ENCODE measurements at places on chromosomes 2 and 18. TPM values are rescaled to one million over a fixed set of nuclear protein-coding genes. Genes with fewer than 3 reads are reported as not detected.
A peak's percentile ranks its signal among the peaks of the same experiment; 100 is the strongest.

DNA sequence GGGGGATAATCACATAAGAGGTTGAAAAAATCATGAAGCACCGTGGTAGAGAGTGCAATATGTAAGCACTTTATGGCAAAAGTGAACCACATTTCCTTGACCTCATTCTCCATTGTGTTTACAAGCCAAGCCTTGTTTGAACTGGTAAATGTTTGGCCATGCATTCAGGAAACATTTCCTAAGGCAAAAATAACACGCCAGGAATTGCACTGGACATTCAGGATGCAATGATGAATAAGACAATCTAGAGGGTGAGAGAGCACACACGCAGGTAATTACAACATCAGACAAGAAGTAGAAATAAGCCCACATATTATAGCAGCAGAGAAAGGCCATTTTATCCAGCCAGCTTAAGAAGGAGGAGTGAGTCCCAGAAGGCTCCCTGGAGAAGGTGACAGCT, 218.0 kb upstream of the OSR1 start:
- no peak for DNase-seq
- no peaks in the 10 kb centered on the region for H3K36me3 ChIP-seq
- H3K27me3 ChIP-seq: no peaks in the 10 kb centered on the region
- no peaks in the 10 kb centered on the region for H3K4me1 ChIP-seq
- H3K27ac ChIP-seq: no peak overlapping the region
- H3K4me3 ChIP-seq: no peak overlapping the region

The FIGN gene
- total RNA-seq: not detected

DNA sequence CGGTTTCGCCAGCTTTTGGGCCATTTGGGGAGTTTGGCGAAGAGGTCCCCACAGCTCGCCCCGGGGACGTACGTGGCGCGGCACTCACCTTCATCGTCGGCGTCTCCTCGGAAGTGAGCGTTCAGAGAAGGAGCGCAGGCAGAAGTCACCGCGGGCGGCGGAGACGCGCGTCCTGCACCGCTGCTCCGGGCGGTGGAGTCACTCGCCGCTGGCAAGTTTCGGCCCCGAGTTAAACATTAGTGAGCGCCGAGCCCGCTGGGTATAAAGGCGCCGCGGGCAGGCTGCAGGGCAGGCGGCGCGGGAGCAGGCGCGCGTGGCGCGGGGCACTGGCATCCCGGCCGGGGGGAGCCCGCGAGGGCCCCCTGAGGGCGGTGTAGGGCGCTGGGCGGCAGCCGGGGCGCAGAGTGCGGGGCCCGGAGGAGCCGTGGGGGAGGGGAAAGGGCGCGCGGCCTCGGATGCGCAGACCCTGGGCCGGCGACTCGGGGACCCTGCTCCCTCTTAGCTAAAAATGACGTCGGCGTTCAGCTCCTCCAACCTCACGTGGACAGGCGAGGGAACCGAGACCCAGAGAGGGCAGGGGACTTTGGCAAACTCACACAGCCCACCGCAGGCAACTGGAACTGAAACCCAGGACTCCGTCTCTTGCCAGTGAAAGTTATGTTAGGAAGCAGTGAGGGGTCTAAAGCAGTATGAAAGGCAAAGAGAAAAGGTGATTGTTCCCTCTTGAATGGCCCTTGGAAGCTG, at the start of gene DPP4:
TSS of gene DPP4 (minus strand) at position 328 of the 744 bp plus-strand sequence. CDS start at position 94, 234 bp downstream.
- H3K4me1 ChIP-seq: peaks cover 15% of the 10 kb centered on the region
- peaks cover 28% of the 10 kb centered on the region for H3K27me3 ChIP-seq
- peak; percentile 50 for DNase-seq
- no peaks in the 10 kb centered on the region for H3K36me3 ChIP-seq

DNA sequence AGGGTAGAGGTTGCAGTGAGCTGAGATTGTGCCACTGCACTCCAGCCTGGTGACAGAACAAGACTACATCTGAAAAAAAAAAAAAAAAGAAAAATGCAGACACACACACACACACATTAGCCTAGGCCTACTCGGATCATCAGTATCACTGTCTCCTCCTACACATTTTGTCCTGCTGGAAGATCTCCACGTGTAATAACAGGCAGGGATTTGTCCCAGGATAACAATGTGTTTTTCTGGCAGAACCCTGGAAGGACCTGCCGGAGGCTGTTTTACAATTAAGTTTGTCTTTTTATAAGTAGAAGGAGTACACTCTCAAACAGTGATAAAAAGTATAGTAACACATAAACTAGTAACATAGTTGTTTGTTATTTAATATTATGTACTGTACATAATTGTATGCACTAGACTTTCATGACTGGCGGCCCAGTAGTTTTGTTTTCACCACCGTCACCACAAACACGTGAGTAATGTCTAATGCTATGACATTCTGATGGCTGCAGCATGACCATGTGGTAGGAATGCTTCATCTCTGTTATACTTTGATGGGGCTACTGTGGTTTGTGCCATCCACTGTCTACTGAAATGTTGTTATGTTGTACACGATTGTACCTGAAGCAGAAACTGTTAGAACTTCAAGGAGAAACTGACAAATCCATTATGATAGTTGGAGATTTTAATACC, 130.6 kb downstream of the ATP9B start:
- H3K36me3 ChIP-seq: peaks cover 13% of the 10 kb centered on the region
- H3K27ac ChIP-seq: no peak overlapping the region
- H3K27me3 ChIP-seq: no peaks in the 10 kb centered on the region
- H3K4me3 ChIP-seq: no peak overlapping the region

DNA sequence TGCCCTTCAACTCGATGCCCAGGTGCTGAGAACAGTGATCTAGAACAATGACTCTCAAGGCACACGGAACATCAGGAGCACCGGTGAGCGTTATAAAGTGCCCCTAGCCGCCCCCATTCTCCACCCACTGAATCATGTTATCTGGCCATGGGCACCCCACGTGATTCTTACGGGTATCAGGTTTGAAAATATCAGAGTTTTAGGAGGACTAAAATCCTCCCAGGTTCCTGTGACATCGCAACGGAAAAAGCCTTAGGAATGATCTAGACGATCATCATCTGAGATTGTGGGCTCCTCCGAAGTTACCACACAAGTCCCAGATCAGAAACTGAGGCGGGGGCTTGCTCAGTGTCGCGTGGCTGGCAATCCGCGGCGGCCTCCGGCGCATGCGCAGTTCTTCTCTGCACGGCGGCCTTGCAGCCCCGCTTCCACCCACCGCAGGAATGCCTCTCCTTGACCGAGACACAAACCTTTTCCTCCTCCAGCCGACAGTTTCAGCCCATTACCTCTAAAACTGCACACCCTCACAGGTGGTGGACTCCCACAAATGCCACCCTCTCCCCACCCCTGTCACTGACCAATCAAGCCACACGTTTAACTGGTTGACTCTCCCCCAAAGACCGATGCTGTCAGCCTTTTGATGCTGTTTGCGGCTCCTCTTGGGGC, 5.8 kb upstream of the MRPL33 start:
- peaks cover 4% of the 10 kb centered on the region for H3K4me1 ChIP-seq
- H3K4me3 ChIP-seq: peak overlapping the region; percentile 15

- H3K4me1 ChIP-seq: no peaks in the 10 kb centered on the region
- H3K36me3 ChIP-seq: no peaks in the 10 kb centered on the region
- no peak for DNase-seq
Measured at GRCh38 chr2:235925250-235925919, 242.8 kb downstream of the GBX2 start.

DNA sequence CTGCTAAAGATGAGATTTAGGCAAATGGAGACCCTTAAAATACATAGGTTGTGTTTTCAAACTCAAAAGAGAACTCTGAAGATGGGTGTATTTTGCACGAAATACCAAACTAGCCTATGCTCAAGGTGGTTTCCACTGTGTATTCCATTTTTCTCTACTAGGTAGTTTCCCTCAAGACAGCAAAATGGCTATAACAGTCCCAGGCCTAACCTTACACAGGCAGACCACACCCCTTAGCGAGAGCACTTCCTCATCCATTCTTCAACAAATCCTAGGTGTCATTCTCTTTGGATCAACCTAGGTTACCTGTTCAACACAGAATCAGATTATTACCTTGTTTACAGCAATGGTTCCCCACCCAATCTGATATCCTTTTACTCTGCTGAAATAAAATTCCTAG, 42.6 kb downstream of the HNRNPLL start:
- H3K36me3 ChIP-seq: no peaks in the 10 kb centered on the region
- H3K27ac ChIP-seq: no peak overlapping the region
- DNase-seq: no peak
- H3K27me3 ChIP-seq: no peaks in the 10 kb centered on the region
- H3K4me3 ChIP-seq: no peak overlapping the region

GRCh38 chr2:20314562-20315501, 35.8 kb downstream of the PUM2 start:
- no peak for DNase-seq
- H3K27me3 ChIP-seq: no peaks in the 10 kb centered on the region
- H3K27ac ChIP-seq: no peak overlapping the region
- peaks cover 21% of the 10 kb centered on the region for H3K36me3 ChIP-seq
- no peaks in the 10 kb centered on the region for H3K4me1 ChIP-seq
- no peak overlapping the region for H3K4me3 ChIP-seq

The PID1 gene
- total RNA-seq: not detected

The ASXL3 gene
- 0.02 TPM for total RNA-seq

The REG1B gene
- not detected for total RNA-seq

DNA sequence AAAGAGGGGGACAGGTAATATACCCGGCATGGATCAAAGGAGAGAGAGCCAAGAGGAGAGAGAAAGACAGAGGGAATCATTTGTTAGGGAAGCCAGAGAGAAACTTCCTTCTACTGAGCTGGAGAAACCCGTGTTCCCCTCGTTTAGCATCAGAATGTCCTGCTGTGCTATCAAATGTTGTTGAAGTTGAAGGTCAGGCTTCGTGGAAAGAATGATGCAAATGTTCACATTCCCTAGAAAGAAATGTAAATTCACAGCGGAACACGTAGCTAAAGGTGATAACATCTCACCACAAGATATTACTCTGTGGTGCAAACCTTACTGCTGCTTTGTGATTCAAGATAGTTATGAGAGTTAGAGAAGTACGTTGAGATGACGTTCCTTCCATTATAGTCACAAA, 258.1 kb downstream of the LNPK start:
- H3K4me1 ChIP-seq: no peaks in the 10 kb centered on the region
- H3K4me3 ChIP-seq: no peak overlapping the region
- H3K27me3 ChIP-seq: no peaks in the 10 kb centered on the region
- no peak for DNase-seq
- no peak overlapping the region for H3K27ac ChIP-seq

The TBR1 gene
- not detected for total RNA-seq

All from B cell (primary cell).